Activated CD8-positive, alpha-beta T cell treated with anti-CD3 and anti-CD28 coated beads, Interleukin-2, amount 10 ng/mL, durations not matched to agents 7 days and 5 days (primary cell): ENCODE measurements at places on chromosomes 2 and 18. TPM values are rescaled to one million over a fixed set of nuclear protein-coding genes. Genes with fewer than 3 reads are reported as not detected.

Gene ICOS
- total RNA-seq: 32.6 TPM

GRCh38 chr2:134217924-134218323 lies 35.9 kb upstream of the MGAT5 start:
- peak; percentile 26 for DNase-seq

DNA sequence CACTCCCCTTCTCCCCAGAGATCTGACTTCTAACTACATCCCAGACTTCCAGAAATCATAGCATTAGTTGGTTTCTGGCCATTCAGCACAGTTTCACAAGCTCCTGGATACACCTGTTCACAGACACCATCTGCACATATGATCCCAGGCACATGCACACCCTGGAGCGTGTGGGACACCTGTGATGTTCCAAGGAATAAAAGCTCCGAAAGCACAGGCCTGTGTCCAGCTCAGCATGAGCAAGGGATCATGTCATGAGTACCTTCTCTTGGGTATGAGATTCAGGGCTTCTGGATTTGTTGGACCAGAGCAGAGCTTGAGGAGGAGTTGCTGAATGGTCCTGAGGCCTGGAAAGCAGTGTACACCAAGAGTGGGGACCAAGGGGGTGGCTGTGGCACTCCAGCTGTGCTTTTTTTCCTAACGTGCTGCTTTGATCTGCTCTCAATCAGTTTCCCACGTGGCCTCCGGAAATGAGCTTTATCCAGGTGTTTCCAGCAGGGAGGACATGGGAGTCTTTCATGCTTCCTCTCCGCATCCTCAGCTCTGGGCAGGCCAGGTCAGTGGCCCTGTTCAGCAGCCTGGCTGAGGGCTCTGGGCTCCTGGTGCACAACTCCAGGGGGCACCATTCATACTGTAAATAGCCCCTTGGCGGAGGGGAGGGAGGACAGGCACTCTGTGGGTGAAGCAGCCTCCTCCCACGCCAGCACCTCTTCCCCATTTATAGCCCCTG lies 1.8 kb downstream of the DYSF start:
- no peak for DNase-seq

DNA sequence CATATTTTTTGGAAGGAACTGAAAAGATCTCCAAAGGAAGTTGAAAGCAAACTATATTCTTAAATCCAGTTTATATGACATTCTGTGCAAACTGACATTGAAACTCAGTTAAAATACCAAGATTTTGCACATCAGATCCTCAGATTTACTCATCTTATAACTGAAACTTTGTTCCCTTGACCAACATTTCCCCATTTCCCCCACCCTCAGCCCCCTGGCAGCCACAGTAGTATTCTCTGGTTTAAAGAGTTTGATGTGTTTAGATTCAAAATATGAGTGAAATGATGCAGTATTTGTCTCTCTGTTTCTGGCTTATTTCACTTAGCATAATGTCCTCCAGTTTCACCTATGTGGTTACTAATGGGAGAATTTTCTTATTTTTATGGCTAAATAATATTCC lies 99.2 kb upstream of the ITGA4 start:
- peak; percentile 26 for DNase-seq

GRCh38 chr18:8264861-8265411 lies 344.3 kb upstream of the RAB12 start:
- DNase-seq: no peak

DNA sequence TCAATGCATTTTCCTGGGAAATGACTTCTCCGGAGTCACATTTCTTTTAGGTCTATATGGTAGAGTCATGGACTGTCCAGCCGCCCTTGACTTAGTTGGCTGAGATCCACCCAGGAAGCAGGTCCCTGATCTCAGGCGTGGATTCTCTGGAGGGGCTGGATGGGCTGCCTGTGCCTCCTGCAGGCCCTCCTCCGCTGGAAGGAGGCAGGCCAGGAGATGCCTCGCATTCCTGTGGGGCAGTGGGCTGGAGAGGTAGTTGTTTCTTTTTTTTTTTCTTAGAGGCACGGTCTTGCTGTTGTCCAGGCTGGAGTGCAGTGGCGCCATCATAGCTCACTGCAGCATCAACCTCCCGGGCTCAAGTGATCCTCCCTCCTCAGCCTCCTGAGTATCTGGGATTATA lies 129.0 kb upstream of the MYCN start:
- no peak for DNase-seq

Gene DUSP2
- total RNA-seq: 20.3 TPM

- no peak for DNase-seq
Measured at GRCh38 chr2:8633186-8633734, 48.6 kb upstream of the ID2 start.

Gene METAP1D
- total RNA-seq: 6.0 TPM

- no peak for DNase-seq
Measured at GRCh38 chr2:105129722-105130232, 91.9 kb downstream of the MRPS9 start.

- DNase-seq: no peak
Measured at GRCh38 chr2:20509770-20510490, 63.1 kb downstream of the RHOB start.

- peak; percentile 52 for DNase-seq
Measured at GRCh38 chr2:64751286-64752260, 97.9 kb upstream of the SERTAD2 start.

Gene EN1
- not detected for total RNA-seq

DNA sequence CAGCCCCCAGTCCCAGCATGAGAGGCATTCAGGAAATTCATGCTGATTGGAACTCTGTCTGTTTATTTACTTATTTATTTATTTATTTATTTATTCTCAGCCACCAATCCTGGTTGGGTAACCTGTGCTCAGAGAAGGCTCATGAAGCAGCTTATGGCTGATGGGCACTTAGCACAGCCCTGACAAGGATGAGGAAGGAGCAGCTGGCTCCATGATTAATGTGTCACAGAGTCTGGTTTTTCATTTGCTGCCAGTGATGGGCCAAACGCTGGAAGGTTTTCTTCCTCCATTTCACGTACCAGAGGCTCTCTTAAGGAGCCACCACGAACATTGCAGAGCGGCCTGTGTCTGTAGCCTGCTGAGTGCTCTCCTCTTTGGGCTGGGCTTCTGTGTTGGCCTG lies 28.3 kb upstream of the KCNS3 start:
- DNase-seq: no peak

GRCh38 chr2:157258520-157259326 lies 1.2 kb downstream of the GALNT5 start:
- no peak for DNase-seq

Gene DSG3
- total RNA-seq: not detected

Gene MSTN
- not detected for total RNA-seq

DNA sequence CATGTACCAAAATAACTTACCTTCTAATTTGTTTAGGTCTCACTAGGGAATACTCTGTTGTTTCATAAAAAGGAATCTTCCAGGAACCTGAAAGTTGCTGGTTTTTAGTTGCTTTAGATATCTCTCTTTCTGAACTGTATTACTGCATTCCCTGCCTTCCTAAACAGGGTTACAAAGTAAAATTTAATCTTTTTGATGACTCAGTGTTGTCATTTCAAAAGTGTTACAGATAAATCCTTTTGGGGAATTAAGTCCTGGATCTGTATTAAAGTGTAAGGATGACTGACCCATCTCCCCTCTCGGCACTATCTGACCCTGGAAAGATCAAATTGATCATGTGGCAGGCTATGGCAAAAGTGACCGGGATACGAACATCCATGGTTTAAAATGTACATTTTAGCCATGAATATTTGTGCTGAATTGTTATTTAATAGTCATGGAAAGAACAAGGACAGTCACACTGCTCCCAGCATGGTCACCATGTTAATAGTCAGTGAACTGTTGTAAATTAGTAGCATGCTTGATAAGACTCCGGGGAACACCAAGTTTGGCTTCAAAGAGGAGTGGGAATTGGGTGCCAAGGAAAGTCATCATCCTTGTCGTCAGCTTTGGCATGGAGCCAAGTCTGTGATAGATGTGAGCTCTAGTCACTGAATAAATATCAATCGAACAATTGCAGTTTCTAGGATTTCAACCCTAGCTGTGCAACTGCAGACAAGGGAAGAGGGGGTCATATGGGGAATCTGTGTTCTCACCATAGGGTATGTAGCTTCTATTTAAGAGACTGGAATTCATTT lies 4.2 kb downstream of the PLEKHA3 start:
- no peak for DNase-seq
